ENCODE measurements at places on chromosomes 3 and 15.

DNA sequence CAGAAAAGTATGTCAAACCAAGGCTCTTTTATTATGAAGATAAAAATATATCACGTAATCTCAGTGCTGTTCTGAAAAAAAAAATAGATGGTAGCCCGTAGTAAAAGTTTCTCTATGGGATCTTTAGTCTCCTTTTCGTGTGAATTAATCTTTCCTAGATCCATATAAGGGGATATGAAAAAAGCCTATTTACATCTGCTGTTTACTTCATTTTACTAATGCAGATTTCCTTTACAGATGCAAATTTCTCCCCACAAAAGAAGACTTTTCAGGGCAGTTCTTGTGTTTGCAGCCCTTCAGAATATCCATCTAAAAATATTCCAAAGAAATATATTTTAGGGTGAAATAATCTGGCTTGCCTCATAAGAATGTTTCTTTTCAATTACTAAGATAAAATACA is 1291.7 kb downstream of the ROBO1 start:
- no peak for DNase-seq

- DNase-seq: no peak
Observed at GRCh38 chr3:109648027-109648426, 310.7 kb upstream of the DPPA4 start.

DNA sequence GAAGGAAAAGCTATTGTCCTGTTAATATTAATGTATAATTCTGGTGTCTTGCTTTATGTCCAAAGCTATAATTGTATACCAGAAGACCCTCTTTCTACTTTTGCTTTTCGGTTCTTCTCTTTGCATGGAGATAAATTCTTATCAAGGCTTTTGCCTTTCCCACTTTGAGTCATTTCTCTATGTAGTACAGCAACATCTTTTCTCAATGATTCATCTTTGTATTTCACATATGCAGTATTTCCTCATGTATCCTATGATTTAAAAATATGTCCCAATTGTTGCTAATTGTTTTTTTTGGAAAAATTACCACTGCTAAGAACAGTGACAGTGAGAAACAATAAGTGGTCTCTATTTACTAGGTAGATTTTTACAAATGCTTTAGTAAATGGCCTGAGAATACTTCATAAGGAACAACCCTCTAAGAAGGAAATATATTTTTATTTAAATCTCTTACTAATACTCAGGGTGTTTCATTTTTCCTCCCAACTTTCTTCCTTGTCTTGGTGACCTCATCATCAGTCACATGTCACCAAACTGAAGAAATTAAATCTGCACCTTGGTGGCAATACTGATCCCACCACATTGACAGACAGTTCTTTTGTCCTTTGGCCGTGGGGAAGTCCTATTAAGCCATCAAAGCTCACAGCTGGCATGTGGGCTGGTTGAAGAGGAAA is 290.6 kb downstream of the SATB1 start:
- no peak for DNase-seq

DNA sequence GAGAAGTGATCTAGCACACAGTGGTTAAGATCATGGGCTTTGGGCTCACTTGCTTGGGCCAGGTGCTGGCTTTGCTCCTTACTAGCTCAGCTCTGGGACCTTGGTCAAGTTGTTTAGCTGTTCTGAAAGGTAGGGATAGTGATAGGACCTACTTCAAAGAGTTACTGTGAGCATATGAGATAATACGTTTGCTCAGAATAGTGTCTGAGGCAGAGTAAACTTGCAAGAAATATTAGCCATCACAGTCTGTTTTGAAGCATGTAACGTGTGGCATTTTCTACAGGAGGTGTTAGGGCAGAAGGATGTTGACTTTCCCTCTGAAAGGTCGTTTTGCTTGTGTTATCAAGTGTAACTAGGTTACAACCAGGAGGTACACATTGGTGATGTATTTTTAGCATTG is 34.5 kb upstream of the NFKBIZ start:
- DNase-seq: no peak

GRCh38 chr3:49642708-49643145 is 31.4 kb upstream of the APEH start:
- DNase-seq: no peak

GRCh38 chr15:100878130-100878529 is 1.5 kb upstream of the ALDH1A3 start:
- no peak for DNase-seq

DNA sequence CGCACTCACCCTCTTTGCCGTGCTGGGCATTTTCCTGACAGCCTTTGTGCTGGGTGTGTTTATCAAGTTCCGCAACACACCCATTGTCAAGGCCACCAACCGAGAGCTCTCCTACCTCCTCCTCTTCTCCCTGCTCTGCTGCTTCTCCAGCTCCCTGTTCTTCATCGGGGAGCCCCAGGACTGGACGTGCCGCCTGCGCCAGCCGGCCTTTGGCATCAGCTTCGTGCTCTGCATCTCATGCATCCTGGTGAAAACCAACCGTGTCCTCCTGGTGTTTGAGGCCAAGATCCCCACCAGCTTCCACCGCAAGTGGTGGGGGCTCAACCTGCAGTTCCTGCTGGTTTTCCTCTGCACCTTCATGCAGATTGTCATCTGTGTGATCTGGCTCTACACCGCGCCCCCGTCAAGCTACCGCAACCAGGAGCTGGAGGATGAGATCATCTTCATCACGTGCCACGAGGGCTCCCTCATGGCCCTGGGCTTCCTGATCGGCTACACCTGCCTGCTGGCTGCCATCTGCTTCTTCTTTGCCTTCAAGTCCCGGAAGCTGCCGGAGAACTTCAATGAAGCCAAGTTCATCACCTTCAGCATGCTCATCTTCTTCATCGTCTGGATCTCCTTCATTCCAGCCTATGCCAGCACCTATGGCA is 41.1 kb upstream of the CSTA start:
- no peak for DNase-seq

DNA sequence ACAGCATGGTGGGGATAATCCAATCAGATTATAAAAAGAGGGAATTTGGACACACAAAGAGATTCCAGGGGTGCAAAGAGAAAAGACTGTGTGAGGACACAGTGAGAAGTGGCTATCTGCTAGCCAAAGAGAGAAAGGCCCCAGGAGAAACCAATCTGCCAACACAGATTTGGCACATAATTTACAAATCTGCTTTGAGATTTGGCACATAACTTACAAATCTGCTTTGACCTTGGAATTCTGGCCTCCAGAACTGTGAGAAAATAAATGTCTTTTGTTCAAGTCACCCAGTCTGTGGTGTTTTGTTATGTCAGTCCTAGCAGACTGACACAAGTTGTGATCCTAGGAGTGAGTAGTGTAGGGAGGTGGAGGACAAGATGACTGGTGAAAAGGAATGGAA is 3.5 kb upstream of the TM4SF18 start:
- DNase-seq: no peak

GRCh38 chr3:152236716-152237115 is 32.0 kb upstream of the MBNL1 start:
- no peak for DNase-seq

- no peak for DNase-seq
Observed at GRCh38 chr3:10235551-10235950, 12.7 kb upstream of the TATDN2 start.

- no peak for DNase-seq
Observed at GRCh38 chr15:51768018-51768417, 16.6 kb downstream of the TMOD2 start.

- DNase-seq: no peak
Observed at GRCh38 chr15:70016511-70016994, 81.2 kb downstream of the TLE3 start.

DNA sequence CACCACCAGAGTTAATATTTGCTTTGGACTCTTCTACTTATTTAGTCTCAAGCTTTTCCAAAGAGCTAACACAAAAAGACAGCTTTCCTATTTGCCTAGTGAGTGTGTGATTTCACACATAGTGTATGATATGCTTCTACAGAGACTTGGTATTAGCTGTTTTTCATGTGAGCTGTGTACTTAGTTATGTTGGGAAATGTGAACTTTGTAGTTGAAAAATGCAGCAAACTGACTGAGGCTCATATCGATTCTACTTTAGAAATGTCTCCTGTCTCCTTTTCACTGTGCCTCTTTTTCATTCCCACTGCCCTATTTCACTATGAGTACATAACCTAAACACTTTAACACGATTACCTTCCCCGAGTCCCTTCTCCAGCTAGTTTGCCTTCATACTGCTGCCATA is 136.5 kb downstream of the ALCAM start:
- DNase-seq: no peak

DNA sequence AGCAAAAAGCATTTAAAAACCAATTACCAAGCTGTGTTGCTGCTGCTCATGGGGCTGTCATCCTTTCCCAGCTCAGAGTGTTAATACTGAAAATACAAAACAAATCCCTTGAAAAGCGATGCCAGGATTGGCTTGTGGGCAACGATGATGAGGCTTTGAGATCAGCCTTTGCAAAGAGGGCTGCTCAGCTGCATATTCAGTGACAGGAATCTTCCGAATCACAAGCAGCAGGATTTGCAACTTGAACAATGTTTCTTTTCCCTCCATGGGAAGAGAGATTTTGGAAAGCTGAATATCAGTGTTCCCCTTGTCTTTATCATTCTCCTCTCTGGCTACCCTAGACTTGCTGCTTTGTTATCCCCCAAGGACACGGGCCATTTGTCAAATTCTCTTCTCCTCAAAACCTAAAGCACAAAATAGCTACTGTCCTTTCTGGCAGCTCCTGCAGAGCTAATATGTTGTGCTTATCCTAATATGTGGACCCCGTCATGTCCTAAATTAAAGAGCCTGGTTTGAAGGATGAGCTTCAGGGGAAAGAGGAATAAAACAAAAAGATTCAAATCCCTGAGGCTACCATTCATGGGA is 375.8 kb downstream of the GAP43 start:
- no peak for DNase-seq

- no peak for DNase-seq
Observed at GRCh38 chr15:57102858-57103257, 184.4 kb downstream of the TCF12 start.

DNA sequence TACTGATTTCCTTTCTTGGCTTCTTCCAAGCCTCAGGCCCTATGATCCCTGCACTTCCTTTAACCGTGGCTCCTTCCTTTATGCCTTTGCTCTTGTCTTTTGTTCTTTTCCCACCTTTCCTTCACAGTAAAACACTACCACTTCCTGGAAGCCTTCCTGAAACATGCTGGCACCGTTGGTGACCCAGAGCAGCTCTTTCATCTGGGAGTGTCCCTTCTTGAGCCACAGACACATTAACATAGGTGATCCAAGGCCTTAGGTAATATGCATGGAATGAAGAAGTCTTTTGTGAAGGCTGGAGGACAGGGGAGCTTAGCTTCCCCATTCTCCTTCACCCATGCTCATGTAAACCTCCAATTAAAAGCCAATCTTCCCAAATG is 39.4 kb downstream of the AMOTL2 start:
- DNase-seq: no peak

DNA sequence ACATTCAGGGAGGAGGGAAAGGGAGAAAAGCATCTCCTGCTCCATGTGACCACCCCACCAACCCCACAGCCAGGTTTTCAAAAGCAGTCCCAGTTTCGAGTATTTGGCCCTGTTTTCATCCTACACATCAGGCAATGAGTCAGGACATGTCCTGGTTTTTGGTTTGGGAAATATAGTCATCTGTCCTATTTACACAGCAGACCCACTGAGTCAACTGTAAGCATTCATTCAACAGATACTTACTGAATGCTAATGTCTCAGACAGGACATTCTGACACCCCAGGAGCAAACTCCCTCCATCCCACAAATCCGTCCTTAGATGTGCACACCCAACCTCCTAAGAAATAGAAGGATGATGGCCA is 32.9 kb downstream of the IGDCC3 start:
- no peak for DNase-seq

DNA sequence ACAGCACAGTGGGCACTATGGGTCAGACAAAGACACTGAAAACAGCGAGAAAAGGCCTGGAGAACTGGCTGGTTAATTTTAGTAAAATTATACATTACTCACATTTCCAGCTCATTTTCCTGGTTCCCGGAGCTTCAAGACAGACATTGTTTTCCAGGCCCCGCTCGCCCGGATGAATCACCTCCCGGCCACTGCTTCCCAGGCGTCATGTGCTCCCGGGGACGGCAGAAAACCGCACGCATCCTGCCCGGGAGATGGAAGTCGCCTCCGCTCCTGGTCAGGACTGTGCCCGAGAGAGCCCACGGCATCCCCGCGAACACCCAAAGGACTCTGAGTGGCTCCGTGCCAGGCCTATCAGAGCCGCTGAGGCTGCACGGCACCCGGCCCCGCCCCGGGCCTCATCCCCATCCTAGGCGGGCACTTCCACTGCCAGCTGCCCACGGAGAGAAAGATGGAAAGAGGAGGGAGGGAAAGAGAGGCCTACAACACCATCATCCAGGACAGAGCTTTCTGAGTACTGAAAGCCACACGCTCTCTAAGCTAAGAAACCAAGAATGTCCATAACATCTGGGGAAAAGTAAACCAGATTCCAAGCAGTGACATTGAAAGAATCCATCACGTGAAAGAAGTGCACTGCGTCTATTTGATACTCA is 75.1 kb downstream of the VGLL4 start:
- no peak for DNase-seq

DNA sequence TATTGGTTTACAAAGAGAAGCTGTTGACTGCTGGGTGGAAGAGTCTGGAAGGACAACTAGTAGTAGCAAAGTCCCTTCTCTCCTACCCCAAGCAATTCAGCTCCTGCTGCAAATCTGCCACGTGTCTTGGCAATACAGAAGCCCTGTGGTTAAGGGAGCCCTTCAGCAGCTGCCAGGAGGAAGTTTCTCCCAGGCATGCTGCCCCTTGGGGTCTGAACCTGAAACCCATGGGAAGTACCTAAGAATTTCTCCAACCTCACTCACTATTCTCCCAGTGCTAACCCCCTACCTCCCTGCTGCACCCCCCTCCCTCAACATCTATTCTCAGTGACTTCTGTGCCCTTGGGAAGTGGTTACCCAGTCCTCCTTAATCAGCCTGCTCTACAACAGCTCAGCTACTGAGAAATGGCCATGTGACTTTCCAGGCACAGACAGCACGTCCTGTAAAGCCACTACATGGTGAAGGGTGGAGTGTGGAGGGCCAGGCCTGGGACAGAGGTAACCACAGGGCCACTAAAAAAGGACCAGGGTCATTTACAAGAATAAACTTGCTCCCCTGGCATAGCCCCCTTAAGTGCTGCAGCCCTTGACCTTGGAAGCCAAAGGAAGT is 316.6 kb downstream of the NTRK3 start:
- no peak for DNase-seq

DNA sequence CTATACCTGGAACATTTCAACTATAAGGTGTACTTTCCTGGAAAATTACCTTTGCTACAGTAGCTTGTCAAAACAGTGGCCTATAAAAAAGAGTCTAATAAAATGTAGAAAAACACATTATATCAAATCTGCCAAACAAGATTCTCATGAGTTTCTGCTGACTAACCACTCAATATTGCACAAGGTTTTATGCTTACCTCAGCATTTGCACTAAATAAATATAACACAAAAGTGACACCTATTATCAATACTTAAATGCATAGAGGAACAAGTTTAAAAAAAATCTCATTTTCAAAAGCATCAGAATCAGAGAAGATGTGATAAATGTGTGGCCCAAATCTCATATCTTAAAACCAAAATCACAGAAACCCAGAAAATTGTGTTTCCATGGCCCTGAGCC is 281.4 kb downstream of the RSL24D1 start:
- no peak for DNase-seq

DNA sequence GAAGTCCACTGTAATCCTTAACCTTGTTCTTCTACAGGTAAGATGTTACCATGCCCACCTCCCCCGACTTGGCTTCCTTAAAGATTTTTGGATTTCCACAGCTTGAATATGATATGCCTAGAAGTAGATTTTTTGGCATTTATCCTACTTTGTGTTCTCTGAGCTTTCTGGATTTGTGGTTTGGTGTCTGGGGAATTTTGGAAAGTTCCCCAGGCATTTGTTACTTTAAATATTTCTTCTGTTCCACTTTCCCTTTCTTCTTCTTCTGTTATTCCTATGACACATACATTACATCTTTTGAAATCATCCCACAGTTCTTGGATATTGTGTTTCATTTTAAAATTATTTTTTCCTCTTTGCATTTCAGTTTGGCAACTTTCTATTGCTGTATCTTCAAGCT is 122.1 kb upstream of the TMEM108 start:
- no peak for DNase-seq

All from glutamatergic neuron (in vitro differentiated cells).